ENCODE measurements at places on chromosomes 5 and 9.

- DNase-seq, result no peak
Observed at GRCh38 chr5:5756762-5757161, 334.3 kb downstream of the ICE1 start.

GRCh38 chr5:115179030-115179393 lies 9.3 kb upstream of the TRIM36 start:
- no peak for DNase-seq

- no peak for DNase-seq
Observed at GRCh38 chr5:177437623-177438022, 9.0 kb upstream of the PRR7 start.

DNA sequence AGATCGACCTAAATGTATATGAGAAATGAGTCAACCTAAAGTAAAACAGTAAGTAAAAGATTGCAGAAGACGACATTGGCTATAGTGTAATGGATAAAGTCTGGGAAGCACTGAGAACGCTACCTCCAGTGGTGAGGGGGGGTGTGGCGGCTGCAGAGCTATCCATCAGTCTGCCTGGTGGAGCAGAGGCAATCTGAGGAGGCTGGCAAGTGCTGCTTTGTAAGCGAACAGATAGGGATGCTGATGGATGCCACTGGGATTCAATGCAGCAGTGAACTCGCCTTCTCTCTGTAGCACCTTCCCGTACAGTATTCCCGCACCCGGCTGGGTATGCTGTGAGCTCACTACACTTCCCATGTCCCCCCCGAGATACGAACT lies 261.5 kb downstream of the NSG2 start:
- DNase-seq, result no peak

DNA sequence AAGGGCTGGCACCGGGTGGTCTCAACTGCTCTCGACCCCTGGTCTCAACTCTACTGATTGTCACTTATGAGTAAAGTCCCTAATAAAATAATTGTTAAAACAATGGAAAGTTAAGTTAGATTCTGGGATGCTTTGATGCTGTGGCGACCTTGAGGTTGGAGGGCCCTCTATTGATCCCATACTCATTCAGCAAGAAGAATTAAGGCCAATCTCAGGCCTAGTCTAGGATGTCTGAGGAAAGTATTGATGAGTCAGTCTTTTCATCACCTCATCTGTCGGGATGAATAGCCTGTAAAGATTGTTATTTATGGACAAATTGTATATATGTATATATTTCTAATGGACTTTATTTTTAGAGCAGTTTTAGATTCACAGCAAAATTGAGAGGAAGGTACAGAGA lies 50.8 kb downstream of the WDR36 start:
- DNase-seq, result no peak

DNA sequence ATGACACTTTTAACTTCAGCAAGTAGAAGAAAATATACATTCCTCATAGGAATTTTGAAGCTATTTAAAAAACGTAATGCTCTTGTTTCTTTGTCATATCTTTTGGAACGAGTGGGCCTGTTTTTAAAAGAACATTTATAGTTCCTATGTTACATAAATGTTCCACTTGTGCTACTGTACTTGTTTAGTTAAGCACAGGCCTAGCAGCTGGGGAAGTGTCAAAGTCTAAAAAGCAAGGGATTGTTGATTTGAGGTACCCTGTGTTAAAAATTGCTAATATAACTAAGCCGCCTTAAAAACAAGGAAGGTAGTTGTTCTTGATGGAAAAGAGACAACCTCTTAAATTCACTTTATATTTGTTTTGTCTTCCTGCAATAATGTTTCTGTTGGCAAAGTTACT lies 27.2 kb upstream of the ELL2 start:
- no peak for DNase-seq

DNA sequence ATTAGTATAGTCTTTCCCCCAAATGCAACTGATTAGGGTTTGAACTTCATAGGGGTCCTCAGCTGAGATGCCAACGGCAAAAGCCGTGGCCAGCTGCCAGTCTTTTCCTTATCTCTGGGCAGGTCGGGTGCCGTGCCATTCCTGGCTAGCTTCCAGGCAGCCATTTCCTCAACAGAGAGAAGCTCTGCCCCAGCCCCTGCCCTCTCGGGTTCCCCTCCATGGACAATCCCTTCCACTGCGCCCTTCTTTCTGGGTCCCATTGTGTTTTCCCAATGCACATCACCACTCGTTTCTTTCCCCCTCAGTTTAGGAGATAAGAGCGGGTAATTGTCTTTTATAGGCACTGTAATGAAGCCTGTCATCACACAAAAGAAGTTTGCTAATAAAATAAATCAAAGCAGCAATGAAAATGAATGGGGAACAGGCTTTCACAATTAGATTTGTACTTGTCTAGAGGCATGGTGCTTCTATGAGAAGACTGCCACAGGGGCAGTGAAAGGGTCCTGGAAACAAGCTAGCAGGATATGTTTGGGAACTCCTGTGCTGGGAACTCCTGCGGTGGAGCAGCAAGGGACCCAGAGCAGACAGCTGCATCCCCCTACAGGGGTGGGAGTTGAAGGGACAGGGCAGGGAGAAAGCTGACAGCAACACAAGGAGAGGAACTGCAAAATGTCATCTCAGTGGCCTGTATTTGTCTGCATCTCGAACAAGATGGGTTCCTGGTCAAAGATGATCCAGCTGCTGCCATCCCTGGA lies 48.0 kb upstream of the SAP30L start:
- DNase-seq, result no peak

DNA sequence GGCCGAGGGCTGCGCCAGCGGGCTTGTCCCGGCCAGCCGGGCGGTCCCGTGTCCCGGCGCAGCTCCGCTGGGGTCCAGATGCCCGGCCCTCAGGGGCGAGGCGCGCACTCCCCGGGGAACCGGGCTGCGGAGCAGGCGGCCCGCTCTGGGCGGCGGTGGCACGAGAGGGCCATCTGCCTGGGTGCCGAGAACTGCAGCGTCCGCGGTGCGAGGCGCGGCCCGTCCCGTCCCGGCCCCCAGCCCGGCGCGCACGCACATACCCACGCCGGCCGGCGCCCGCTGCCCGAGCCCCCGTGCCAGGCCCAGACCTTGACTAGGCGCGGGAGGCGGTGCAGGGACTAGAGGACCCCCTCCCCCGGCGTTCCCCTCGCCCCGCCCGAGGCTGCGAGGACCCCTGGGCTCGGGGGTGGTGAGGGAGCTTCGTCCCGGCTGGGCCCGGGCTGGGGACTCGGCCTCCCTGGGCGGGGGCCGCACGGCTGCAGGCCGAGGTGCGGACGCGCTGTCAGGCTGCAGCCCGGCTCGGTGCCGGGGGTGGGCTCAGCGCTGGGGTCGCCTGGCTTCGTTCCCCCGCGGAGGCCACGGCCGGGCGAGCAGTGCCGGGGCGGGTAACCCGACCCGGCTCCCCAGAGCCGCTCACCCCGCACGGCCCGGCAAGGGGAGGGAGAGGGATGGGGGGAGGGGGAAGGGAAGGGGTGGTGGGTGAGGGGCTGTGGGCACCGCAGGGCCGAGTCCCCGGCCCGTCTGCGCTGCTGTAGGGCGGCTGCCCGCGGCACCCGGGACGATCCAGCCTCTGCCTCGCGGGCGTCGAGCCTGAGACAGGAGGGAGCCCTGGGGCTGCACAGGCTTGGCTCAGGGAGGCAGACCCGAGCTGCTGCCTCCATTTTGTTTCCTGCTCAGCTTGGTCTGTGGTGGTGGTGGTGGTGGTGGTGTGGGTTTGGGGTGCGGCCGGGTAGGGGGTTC lies 1.2 kb upstream of the NSD1 start:
- no peak for DNase-seq

DNA sequence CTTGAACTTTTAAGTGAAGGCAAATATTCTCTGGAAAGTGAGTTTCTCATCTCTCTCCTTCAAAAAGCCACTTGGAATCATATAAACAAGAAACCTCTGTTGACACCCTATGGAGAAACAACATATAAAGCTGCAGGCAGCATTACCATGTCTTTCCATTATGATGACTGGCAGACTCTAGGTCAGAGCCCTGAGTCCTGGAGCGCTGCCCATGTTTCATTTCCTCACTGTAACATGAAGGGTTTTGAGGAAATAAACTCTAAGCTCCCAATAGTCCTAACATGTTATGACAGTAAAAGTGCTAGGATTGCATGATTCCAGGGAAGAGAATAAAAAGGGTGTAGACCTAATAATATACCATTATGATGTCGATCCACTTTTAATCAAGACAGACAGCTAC lies 220.6 kb downstream of the CTNND2 start:
- DNase-seq, result peak; percentile 54

DNA sequence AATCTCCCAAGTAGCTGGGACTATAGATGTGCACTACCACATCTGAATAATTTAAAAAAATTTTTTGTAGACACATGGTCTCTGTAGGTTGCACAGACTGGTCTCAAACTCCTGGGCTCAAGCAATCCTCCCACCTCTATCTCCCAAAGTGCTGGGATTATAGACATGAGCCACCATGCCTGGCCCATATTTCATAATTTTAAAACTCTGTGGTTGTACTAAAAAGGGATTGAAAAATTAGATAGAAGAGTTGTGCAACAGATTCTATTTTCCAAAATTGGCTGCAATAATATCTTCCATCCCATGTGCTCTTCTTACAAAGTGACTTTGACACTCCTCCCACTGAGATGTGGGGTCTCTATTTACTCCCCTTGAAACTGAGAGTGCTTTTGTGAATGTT lies 7.6 kb upstream of the UHRF2 start:
- no peak for DNase-seq

DNA sequence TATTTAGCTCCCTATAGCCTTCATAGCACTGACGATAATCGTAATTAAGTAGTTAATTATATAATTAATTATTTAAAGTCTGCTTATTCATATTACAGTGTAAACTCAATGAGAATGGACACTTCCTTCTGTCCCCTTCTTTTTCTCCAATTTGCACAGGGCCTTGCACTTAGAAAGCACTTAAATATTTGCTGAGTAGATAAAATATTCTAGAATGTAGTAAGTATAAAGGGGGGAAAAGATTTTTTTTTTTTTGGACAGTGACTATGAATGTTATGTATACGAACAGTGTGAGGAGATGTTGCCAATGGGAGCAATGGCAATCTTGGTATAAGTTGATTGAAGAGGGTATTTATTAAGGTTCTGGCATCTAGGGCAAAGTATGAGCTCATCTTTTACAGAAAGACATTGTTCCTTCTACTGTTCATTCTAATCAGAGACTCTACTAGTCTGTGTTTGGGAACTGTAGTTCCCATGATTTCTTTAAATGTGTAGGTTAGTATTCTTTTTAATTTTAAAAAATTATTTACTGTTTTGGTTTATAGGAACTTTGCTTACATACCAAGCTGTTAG lies 49.4 kb downstream of the YTHDC2 start:
- DNase-seq, result no peak

- DNase-seq, result no peak
Observed at GRCh38 chr5:92838253-92838652, 742.8 kb downstream of the NR2F1-AS1 start.

DNA sequence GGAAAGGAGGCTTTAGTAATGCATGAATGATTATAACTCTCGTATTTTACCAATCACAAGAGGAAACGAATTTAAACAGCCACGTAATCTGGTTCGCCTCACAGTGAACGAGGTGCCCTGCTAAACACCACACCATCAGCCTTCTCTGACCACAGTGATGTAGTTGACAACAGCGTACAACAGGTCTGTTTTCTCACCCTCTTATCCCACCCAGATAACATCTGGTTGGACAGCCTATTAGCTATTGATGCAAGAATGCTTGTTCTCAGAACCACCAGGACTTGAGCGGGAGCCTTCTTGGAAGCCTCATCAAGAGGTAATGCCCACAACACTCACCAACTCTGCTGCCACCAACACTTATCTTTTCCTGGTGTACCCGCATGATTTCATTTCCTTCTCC lies 23.3 kb downstream of the SLC1A3 start:
- no peak for DNase-seq

- DNase-seq, result no peak
Observed at GRCh38 chr5:146203872-146204192, 427 bp downstream of the RBM27 start.

DNA sequence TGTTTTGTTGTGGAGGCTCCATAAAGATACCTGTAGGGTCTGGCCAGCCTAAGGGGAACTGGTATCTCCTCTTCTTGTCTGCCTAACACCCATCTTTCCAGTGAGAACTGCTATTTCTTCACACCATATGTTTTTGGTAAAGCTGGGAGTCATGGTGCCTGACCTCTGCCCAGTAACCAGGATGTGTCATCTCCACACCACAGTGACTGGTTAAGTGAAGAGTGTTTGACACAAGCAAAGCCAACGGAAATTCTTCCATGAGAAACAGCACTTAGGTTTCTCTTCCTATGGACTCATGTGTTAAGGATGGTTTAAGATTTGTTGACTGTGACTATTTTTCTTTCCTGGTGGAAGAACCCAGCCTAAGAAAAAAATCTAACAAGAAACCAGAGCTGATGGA lies 111.5 kb downstream of the HTR4 start:
- DNase-seq, result no peak

GRCh38 chr5:59562756-59563389 lies 330.7 kb downstream of the PDE4D start:
- no peak for DNase-seq

DNA sequence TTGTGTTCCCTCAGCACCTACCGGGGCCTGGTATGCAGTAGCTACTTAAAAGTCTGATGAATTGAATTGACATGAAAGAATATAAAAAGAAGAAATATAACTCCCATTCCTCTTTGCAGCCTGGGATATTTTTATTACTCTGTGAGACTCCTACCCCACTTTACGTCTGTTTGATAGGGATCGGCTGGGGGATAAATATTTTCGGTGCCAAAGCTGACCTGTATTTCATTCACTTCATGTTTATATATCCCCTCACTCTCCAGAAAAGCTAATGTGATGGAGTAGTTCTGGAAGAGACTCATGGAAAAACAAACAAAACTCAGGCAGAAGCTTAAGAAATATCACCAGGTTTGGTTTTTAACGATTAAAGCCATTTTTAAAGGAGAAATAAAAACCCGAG lies 108.2 kb upstream of the TBC1D2 start:
- no peak for DNase-seq

DNA sequence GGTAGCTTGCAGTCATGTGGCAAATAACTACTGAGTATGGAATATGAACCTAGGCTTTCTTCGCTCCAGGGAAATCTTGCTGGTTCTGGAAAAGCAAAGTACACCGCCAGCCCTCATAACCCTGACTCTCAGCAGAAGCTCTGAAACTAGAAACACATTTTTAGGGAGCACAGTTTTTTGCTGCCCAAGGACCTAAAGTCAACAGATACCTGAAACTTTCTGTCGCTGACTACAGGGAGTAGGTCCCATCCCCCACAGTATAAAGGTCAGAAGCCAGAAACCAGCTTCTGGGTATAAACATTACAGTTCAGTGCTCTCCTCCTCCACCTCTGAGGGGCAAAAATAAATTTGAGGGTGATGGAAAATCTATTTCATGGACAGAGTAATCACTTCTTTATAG lies 3.0 kb downstream of the ATOX1 start:
- no peak for DNase-seq

- DNase-seq, result no peak
Observed at GRCh38 chr5:137095597-137095996, 403.5 kb downstream of the SPOCK1 start.

DNA sequence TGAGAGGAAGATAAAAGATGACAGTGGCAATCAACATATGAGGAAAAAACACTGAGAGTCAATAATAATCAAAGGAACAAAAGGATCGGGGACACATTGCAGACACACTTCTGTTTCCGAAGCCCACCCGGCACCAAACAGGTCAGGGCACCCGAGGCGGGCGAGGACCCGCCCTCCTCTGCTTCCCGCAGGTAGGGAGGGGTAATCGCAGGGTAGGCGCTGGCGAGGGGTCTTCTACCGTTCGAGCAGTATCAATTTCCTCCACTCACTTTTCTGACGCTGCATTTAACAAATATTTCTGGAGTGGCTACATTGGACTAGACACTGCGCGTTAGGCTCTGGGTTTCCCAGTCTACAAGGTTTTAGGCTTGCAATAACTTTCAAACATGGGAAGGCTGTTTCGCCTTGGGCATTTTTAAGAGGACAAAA lies 1.3 kb downstream of the TXN start:
- no peak for DNase-seq

- no peak for DNase-seq
Observed at GRCh38 chr5:145918397-145918796, 18.0 kb upstream of the SH3RF2 start.

All from inflammatory macrophage treated with lipopolysaccharide for 1 hour (primary cell).